ENCODE measurements at places on chromosomes 5 and 9.

GRCh38 chr9:33818847-33819500, 2.0 kb downstream of the UBE2R2 start:
- no peak for DNase-seq

DNA sequence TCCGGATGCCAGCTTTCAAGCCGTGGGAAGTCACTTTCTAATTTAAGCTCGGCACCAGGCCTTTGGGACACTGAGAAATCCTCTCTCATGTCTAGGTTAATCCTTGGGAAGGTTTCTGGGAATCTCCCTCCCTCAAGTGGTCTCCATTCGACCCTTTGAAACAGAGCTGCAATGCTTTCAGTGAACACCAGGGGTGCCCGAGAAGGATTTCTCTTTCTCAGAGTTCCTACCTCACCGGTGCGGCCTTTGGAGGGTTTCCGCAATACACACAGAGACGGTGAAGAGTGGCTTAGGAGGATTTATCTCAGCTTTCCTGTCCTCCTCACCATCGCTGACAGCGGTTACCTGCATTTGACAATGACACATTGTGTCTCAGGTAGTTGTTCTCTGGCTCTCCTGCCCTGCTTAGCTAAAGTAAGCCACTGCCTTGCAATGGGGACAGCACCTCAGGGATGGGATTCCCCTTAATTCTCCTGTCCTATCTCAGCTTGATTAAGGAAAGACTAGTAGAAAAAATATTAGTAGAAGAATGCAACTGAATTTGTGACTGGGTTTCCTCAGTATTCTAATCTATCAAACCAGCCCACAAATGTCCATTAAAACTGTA, 180.6 kb downstream of the GABRG2 start:
- DNase-seq: no peak

DNA sequence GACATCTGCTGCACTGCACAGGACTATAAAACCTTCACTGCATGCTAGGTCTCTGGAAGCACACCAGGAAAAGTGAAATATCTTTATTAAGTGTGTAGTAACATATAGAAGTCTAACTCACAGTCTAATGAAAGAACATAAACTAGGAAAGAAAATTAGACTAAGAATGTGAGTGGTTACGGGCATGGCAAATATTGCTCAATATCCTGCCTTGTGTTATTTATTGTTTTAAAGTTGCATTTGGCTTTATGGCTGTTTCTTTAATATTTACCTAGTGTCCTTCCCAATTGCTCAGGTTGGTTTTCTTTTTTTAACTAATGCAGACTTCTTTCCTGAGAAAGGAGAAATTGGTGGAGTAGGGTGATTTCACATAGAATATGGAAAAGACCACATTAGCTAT, 342.4 kb downstream of the KIAA0825 start:
- no peak for DNase-seq

DNA sequence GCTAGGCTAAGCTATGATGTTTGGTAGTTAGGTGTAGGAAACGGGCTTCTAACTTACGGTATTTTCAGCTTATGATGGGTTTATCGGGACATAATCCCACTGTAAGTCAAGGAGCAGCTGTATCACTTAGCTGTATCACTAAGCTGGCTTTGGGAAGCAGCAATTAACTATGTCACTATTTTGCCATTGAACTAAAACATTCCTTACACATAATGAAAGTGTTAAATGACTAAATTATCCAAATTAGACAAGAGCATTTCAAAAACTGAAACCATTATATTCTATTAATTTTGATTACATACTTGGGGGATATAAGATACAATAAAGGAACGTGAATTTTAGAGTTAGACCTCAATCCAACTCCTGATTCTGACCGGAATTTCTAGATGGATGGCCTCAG, 188.3 kb downstream of the AGTPBP1 start:
- no peak for DNase-seq

GRCh38 chr5:14208071-14209021, 65.2 kb downstream of the TRIO start:
- DNase-seq: no peak
